ENCODE measurements at places on chromosomes 7 and 10.

- no peak for DNase-seq
Measured at GRCh38 chr10:3871424-3871996, 86.5 kb upstream of the KLF6 start.

DNA sequence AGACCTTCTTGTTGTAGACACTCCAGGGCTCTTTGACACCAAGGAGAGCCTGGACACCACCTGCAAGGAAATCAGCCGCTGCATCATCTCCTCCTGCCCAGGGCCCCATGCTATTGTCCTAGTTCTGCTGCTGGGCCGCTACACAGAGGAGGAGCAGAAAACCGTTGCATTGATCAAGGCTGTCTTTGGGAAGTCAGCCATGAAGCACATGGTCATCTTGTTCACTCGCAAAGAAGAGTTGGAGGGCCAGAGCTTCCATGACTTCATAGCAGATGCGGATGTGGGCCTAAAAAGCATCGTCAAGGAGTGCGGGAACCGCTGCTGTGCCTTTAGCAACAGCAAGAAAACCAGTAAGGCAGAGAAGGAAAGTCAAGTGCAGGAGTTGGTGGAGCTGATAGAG lies 5.5 kb downstream of the GIMAP7 start:
- DNase-seq = no peak

DNA sequence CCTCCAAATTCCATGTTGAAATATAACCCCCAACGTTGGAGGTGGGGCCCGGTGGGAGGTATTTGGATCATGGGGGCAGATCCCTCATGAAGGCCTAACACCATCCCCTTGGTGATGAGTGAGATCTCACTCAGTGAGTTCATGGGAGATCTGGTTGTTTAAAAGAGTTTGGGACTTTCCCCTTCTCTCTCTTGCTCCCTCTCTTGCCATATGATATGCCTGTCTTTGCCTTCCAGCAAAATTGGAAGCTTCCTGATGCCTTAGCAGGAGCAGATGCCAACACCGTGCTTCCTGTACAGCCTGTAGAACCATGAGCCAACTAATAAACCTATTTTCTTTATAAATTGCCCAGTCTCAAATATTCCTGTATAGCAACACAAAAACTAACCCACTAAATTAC lies 55.7 kb upstream of the CDK1 start:
- no peak for DNase-seq

DNA sequence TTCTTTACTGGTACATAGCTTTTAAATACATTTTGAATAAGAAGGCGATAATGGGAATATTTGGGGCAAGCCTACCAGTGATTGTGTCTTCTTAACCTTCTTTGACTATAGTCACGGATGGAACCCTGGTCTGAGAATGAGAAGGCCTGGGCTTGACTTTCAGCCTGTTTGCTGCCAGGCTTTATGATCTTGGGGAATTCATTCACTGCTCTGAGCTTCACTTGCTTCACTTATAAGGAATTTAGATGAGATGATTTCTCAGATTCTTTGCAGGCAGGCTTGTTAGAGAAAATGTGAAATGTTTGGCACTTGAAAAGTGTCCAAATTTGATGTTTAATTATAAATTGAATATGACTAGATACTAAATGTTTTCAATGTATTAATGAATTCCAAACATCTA lies 42.5 kb downstream of the NUP205 start:
- DNase-seq = no peak

DNA sequence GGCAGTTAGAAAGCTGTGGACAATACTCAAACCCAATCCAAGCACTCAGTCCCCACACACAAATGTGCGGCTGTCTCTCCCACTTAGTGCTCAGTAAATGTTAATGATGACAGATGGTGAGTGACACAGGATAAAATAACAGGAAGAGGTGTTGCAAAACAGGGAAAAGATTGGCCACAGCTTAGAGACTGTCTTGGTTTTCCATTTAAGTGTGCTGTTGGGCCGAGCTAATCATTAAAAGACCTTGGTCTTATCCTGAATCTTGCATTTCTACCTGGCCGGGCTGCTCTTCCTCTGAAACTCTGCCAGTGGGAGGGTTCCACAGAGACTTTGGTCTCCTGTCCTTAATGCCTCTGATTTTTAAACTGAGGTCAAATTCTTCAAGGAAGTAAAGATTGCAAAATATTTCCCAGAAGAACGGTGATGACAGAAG lies 113.1 kb upstream of the RNF32 start:
- no peak for DNase-seq

- no peak for DNase-seq
Measured at GRCh38 chr10:28781296-28781695, 104.0 kb downstream of the BAMBI start.

GRCh38 chr10:13395540-13395939 lies 47.4 kb upstream of the SEPHS1 start:
- DNase-seq = no peak

DNA sequence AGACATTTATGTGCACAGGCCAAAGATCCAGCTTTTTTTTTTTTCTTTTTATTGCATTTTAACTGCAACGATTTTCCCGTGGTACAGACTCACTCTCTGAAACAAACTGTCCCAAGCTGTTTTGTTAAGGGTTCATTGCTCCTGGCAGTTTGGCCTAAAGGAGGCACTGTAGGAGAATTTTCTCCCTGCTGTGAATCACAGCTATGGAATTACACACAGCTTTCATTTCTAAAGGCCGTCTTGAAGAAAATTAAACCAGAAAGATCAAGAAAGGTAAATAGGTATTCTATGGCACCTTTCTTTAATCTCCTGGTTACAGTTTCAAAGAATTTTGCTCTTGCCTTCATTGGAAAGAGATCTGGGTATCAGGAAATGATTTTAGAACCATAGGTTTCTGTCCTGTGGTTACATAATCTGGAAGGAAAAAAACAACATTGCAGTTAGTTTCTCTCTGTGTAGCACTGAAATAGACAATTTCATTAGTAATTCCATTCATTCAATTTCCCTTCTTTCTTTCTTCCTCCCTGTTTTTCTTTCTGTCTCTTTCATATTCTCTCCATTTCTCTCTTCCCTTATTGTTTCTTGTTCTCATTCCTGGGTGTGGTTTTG lies 51.2 kb downstream of the PDK4 start:
- no peak for DNase-seq

DNA sequence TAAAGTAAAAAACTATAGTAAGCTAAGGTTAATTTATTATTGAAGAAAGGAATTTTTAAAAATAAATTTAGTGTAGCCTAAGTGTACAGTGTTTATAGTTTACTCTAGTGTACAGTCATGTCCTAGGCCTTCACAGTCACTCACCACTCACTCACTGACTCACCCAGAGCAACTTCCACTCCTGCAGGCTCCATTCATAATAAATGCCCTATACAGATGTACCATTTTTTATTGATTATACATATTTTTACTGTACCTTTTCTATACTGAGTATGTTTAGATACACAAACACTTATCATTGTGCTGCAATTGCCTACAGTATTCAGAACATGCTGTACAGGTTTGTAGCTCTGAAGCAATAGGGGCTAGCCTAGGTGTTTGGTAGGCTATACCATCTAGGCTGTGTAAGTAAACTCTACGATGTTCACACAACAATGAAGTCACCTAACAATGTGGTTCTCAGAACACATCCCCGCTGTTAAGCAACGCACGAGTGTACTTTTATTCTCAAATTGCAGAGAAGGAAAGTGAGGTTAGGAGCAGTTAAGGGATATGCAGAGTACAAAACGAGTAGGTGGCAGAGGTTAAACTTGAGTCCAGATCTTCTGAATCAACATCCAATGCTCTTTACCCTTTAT lies 38.9 kb upstream of the PLCE1 start:
- no peak for DNase-seq

DNA sequence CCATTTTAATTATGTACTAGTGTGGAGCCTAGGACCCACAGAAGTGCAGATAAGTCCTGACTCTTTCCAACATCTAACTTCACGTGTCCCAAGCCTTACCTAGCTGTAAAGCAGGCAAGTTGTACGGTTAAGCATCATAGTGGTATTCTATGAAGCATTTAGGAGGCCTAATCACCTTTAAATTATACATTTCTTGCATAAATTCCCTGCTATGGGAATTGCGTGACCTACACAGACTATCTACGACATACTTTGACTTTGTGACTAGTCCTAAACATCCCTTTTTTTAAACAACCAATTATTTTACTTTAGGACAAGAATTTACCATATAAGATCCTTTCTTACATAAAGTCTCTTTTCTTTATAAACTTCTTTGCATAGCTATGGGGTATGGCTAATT lies 37.7 kb upstream of the LRGUK start:
- DNase-seq = no peak

- DNase-seq = no peak
Measured at GRCh38 chr7:77368974-77369373, 47.2 kb downstream of the GSAP start.

DNA sequence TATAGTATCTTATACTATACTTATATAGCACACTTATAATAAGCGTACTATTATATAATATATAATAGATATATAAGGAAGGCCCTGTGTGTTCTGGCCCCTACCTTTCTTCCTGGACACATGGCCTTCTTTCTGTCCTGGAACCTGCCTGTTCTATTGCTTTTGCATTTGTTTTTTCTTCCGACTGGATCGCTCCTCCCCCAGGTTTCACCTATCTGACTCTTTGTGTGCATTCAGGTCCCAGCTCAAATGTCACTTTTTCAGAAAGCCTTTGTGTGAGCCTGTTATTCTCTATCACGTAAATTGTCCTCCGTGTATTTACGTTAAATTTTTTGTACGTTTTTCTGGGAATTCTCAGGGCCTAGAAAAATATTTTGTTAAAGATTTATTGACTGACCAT lies 2.9 kb upstream of the TRIM8 start:
- no peak for DNase-seq

DNA sequence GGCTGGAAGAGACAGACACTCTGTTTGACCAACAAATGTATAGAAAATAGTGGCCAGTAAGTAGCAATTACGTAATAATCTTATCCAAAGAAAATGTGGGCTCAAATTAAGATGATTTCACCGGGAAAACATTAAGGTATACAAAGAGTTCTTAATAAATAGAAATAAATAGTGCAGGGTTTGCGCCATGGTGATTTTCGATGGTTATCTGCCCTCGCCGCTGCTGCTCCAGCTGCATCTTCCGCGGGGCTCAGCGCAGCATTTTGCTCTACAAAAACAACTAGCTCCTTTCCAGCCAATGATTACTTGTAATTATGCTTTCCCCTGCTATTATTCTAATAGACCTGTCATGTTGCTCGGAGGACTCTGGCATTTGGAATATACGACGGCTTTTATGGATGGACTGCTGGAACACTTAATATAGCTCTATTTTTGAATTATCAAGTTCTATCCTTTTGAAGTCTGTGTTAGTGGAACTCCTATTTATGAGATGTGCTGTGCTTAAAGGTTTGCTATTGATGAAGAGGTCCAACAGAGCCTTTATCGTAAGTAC lies 103.8 kb downstream of the BUB3 start:
- DNase-seq = no peak

- DNase-seq = no peak
Measured at GRCh38 chr7:11985971-11986370, 154.0 kb upstream of the THSD7A start.
